ENCODE measurements at places on chromosomes 3 and 15.

DNA sequence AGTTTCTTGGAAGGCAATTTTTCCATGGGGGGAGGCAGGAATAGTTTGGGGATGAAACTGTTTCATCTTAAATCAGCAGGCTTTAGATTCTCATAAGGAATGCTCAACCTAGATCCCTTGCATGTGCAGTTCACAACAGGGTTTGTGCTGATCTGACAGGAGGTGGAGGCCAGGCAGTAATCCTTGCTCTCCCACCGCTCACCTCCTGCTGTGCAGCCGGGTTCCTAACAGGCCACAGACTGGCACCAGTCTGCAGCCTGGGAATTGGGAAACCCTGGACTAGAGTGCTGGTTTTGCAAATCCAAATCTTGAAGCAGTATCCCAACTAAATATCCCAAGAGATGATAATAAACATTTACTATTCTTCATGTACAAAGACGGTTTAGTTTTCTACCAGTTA lies 256.3 kb upstream of the TMCO5A start:
- no peak for DNase-seq

DNA sequence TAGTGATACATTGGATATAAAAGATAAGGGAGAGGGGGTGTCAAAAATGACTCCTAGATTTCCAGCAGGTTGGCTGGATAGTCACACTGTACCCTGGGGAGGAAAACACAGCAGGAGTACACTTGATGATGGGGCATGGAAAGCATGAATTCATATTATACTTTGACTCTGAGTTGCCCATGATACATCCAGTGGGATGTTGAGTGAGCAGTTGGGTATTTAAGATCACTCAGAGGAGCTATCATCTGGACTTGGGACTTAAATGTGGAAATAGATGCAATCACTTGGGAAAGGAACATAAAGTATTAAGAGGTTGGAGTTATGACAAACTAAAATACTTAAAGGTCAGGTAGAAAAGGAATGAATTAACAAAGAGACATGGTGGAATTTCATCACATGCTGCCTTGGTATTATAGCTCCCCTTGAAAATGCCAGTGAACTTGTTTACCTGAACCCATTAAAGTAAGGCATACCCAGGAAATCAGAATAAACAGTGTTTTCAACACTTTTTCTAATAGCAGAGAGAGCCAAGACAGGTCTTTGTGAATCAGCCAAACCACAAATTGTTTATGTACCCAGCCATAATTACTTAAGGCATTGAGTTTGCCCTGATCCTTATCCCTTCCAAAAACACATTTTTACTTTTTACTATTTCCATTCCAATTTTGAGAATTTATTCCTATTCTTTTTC lies 49.9 kb upstream of the ABI3BP start:
- DNase-seq: no peak

GRCh38 chr3:41224120-41224806 lies 25.0 kb downstream of the CTNNB1 start:
- DNase-seq: no peak

DNA sequence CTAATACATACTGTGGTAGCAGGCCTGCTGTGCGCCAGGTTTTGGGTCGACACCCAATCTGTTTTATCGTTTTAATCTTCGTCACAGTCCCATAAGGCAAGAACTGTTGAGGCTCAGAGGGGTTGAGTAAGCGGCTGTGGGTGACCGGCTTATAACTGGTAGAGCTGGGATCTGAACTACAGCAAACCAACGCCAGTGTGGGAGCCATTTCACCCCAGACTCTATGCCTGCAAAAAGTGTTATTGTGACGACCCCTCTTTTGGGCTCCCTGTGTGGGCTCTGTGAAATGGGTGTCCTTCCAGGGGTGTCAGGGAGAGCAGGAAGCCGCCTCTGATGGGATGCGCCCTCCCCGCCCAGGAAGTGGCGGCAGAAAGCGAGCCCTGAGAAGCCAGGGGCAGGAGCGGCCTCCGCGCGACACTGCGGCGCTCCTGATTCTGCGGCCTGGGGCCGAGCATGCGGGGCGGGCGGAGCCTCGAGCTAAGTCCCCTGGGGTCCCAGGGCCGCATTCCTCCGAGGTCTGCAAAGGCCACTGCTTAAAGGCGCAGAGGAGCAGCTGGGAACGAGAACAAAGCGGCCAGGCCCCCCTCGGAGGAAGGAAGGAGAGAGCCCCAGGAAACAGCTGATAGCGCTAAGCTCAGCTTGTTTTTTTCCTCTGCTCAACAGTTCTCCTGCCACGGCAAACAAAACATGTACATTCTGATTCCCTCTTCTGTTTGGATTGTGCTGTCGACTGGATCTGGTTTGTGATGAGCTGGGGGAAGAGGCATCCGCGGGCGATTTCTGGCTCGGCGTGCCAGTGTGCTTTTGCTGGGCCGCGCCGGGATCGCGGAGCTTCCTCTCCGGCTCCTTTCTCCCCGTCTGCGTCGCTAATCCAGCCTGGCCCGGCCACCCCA lies 33.9 kb downstream of the GRK7 start:
- DNase-seq: no peak

DNA sequence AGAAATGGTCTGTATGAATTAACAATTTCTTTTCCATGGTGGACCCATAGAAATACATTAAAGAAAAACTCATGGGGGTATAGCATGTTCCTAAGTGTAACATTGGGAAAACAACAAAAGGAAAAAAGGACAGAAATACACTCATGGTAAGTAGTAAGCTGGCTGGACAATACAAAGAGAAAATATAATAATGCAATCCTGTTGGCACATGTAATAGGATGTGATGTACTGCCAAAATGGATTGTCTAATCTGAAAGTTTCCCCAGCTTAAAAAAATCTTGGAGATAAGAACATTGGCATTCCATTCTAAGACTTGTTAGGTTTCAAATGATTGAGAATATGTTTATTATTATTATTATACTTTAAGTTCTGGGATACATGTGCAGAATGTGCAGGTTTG lies 128.1 kb downstream of the MBNL1 start:
- DNase-seq: no peak

GRCh38 chr3:184500344-184500923 lies 61.2 kb upstream of the EPHB3 start:
- DNase-seq: no peak

- no peak for DNase-seq
Observed at GRCh38 chr3:134910026-134910425, 115.0 kb downstream of the EPHB1 start.

All from NCI-H2081 treated with DMSO at 0.1 percent for 48 hours (cell line).